ENCODE measurements at places on chromosomes 6 and 20.

GRCh38 chr6:56766806-56767178, 124.1 kb upstream of the DST start:
- 0 out of 2 replicates have a peak overlapping the region, but pooled peaks have one; percentile 13 for H3K4me3 ChIP-seq
- peaks cover 78% of the 10 kb centered on the region for H3K4me1 ChIP-seq
- no peaks in the 10 kb centered on the region for H3K36me3 ChIP-seq
- peak overlapping the region; percentile 47 for H3K27ac ChIP-seq

- no peaks in the 10 kb centered on the region for H3K27me3 ChIP-seq
- no peak for DNase-seq
- peaks cover 7% of the 10 kb centered on the region for H3K4me1 ChIP-seq
- H3K27ac ChIP-seq, result peak overlapping the region; percentile 77
- H3K4me3 ChIP-seq, result peak overlapping the region; percentile 93
- peaks cover 38% of the 10 kb centered on the region for H3K36me3 ChIP-seq
Measured at GRCh38 chr20:38433304-38433972, 1.7 kb downstream of the SNHG17 start.

DNA sequence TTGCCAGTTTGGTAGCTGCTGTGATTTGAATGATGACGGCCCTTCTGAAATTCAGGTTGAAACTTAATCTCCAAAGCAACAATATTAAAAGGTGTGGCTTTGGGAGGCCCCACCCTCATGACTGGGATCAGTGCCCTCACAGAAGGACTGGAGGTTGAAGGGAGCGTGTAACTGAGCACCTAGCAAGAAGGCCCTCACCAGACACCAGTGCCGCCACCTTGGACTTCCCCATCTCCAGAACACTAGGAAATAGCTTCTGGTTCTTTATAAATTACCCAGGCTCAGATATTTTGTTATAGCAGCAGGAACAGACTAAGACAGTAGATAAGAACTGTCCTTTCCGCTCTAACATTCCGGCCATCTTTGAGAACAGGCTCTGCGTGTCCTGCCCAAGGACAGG, 243.1 kb downstream of the DLL1 start:
- no peaks in the 10 kb centered on the region for H3K36me3 ChIP-seq
- H3K4me1 ChIP-seq, result no peaks in the 10 kb centered on the region
- no peak overlapping the region for H3K4me3 ChIP-seq
- no peaks in the 10 kb centered on the region for H3K27me3 ChIP-seq

DNA sequence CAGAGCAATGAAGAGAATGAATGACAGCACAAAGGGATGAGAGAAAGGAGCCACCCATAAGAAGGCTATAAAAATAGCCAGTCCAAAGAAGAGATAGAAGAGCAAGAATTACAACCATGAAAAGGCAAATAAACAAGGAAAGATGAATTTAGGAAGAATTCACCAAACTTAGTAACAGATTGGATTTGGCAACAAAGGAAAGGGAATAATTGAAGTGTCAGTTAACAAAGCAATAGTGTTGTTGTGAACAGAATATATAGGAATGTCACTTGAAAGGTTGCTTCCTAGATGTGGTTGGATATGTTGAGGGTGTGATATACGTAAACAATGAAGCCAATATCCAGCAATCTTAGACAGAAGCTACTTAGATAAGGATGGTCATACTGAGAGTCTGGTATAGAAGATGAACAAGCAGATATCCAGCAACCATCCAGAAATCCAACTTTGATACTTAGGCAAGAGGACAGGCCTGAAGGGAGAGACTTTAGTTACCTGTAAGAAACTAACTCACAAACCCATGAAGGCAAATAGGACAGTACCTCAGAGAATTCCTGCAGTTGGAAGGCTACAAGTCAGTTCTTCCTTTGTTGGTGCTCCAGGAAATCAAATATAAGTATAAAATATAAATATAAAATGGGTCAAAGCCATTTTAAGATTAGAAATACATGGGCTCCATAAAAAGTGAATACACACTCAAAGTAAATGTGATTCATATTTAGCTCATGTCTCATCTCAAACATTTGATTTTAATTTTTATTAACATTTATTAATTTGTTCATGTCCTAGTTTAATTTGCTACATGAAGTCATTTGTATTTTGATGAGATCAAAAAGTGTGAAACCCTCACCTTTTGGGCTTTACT, 106.5 kb downstream of the HFE start:
- no peaks in the 10 kb centered on the region for H3K4me1 ChIP-seq
- H3K36me3 ChIP-seq, result no peaks in the 10 kb centered on the region
- peak overlapping the region; percentile 80 for H3K27ac ChIP-seq
- no peaks in the 10 kb centered on the region for H3K27me3 ChIP-seq

- peak; percentile 94 for DNase-seq
- no peak overlapping the region for H3K4me3 ChIP-seq
- H3K36me3 ChIP-seq, result no peaks in the 10 kb centered on the region
- H3K27me3 ChIP-seq, result no peaks in the 10 kb centered on the region
- peaks cover 7% of the 10 kb centered on the region for H3K4me1 ChIP-seq
Measured at GRCh38 chr6:15023448-15023847, 222.4 kb upstream of the JARID2 start.

GRCh38 chr20:53385941-53386767, 207.5 kb downstream of the ZNF217 start:
- no peaks in the 10 kb centered on the region for H3K36me3 ChIP-seq
- H3K4me3 ChIP-seq, result no peak overlapping the region
- no peak for DNase-seq
- no peaks in the 10 kb centered on the region for H3K27me3 ChIP-seq
- H3K27ac ChIP-seq, result no peak overlapping the region

GRCh38 chr6:167588920-167589614, 237.6 kb upstream of the AFDN start:
- H3K4me1 ChIP-seq, result no peaks in the 10 kb centered on the region
- H3K27me3 ChIP-seq, result no peaks in the 10 kb centered on the region
- no peak overlapping the region for H3K4me3 ChIP-seq
- DNase-seq, result no peak

- H3K27me3 ChIP-seq, result no peaks in the 10 kb centered on the region
- H3K36me3 ChIP-seq, result no peaks in the 10 kb centered on the region
- no peak overlapping the region for H3K4me3 ChIP-seq
- H3K4me1 ChIP-seq, result no peaks in the 10 kb centered on the region
- DNase-seq, result no peak
- no peak overlapping the region for H3K27ac ChIP-seq
Measured at GRCh38 chr20:11921321-11921720, 3.6 kb downstream of the BTBD3 start.

DNA sequence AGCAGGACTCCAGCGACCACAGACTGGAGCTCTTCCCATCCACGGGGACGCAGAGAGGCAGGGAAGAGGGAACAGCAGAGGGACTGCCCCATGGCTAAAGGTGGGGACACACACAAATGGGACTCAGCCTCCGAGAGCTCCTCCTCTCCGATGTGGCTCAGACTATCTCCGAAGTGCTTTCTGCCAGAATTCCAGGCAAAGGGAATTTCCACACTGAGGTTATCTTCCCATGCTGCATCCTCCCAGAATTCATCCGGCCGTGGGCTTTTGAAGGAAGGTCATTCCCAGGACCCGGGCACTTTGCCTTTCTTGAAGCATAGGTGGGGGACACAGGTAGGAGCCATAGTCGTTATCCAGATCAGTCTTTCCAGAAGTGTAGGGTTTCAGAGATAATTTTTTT, 67.9 kb downstream of the SULF2 start:
- no peak overlapping the region for H3K27ac ChIP-seq
- no peaks in the 10 kb centered on the region for H3K36me3 ChIP-seq
